NCI-H187 treated with DMSO at 0.1 percent for 48 hours (cell line): ENCODE measurements at places on chromosomes 1 and 21.

GRCh38 chr1:24138476-24139221 lies 4.3 kb downstream of the IL22RA1 start:
- DNase-seq = no peak

DNA sequence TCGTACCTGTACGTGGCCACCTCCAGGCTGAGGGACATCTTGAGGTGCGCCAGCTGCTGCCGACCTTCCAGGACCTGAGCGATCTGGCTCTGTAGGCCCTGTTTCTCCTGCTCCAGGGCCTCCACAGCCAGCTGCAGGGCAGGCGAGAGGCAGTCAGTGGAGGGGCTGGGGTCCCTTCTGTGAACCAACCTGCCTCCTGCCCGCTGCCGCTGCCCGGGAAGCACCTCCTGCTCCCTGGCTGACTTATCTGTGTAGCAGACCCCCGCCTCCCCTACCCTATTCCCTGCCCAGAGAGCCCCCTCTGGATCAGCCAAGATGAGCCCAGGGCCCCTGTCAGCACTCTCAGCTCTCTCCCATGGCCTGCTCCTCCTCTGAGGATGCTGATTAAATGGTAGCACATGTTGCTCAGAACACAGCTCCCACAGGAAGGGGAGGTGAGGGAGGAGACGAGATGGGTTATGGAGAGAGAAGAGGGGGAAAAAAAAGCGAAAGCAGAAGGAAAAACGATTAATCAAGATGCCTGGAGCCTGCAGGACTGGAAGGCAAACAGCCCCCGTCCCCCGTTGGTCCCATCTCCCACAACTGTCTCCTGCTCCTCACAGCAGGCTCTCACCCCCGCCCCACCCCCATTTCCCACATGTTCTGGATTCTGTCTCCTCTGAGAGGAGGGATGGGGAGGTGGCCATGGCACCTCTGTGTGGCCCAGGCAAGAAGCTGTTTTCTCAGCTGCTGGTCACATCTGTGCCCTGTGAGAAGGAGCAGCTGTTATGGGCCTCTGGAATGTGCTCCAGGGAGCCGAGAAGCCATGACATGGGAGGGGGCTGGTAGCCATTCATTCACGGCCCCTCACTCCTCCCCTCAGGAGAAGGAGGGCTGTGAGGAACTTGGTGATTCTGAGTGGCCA lies 1.7 kb downstream of the NES start:
- DNase-seq = no peak

- DNase-seq = no peak
Observed at GRCh38 chr1:232432313-232432712, 197.6 kb downstream of the SIPA1L2 start.

GRCh38 chr1:165851034-165851658 lies 23.7 kb downstream of the UCK2 start:
- DNase-seq = no peak

DNA sequence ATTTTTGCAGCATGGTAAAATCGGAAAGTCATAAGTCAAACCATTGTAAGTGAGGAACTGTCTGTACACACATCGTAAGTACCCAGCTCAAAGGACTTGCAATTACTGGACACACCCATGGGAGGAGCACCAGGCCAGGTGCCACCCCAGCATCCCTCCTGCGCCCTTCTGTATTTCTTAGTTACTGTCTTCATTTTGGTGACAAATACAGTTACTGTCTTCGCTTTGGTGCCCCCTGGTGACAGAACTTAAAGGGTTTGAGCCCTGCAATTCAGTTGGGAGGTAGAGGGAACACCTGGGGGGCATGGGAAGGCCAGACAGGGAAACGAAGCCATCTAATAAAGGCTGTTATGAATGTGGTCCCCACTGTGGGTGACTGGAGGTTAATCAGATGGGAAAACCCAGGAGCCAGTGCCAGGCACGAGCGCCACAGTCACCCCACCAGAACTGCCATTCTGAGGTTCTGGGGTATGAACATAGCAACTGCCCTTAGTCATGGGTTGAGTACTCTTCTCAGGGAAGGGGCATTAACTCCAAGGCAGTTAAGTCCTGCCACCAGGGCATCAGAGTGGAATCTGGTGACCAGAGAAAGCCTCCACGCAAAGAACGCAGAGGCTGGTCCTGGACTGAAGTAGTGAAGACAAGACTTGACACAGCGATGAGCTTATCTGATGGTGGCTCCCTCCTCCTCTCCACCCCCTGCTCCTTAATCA lies 612.9 kb downstream of the PTPRU start:
- no peak for DNase-seq

- no peak for DNase-seq
Observed at GRCh38 chr1:27496604-27497155, 6.7 kb upstream of the WASF2 start.

GRCh38 chr21:29056538-29057050 lies 16.9 kb downstream of the CCT8 start:
- DNase-seq = no peak

DNA sequence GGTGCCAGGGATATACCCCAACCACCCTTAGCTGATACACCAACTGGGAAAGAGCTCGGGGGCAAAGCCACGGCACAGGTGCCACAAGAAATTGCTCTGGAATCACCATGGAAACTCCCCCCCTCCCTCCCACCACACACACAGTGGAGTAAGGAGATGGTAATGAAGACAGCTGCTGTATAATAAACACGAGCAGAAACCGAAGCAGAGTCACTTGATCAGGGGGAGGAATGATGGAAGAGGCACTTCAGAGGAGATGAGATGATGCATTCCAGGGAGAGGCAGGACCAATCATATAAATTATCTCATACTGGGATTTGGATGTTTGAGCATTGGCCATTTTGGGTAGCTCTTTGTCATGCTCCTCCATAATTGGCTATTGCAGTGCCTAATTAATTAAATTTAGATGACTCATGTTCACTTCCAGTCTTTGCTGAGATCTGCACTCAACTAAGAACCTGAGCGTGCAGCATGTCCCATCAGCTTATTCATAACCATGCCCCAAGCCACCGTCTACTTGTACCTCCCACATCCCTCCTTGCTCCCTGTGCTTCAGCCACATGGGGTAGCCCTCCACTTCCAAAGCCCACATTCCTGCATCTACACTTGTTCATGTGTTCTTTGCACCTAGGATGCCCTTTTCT lies 189.5 kb downstream of the ZSCAN20 start:
- DNase-seq = peak; percentile 87
